ENCODE measurements at places on chromosomes 5 and 9. TPM values are rescaled to one million over a fixed set of nuclear protein-coding genes. Genes with fewer than 3 reads are reported as not detected.
A peak's percentile ranks its signal among the peaks of the same experiment; 100 is the strongest.

GRCh38 chr9:38681747-38682227 is 38.1 kb downstream of the FAM240B start:
- DNase-seq: no peak

DNA sequence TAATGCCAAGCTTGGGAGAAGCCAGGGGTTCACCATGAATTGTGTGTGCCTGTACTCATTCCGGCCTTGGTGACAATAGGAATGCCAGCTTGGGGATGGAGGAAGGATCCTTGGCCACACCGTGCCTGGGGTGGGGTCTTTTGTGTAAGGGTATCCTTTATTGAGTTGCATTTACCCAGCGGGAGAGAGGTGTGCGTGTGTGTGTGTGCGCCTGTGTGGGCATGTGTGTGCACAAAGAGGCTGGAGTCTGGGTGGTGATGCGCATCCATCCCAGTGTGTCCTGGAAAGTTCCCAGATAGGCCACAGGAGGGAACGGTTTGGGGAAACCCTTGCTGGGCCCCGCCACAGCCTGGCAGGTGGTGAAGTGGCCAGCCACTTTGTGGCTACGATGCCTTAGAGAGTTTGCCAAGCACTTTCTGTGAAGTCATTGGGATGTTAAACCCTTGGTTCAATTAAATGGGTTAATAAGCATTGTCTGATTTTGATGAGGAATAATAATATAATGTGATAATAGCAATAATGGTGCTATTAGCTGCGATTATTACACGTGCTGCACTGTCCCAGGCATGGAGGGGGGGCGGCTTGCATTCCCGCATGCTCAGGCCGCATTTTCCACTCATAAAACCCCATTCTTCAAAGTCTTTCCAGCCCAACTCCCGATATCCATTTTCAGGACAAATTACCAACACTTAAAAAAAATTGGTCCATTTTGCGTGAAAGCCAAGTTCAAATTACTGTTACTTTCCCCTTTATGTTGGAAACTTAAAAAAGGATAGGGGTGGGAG is 13.7 kb downstream of the PITX1 start:
- DNase-seq: peak; percentile 67

- no peak for DNase-seq
These were observed 71.3 kb downstream of the TMC1 start for GRCh38 chr9:72592502-72593403.

DNA sequence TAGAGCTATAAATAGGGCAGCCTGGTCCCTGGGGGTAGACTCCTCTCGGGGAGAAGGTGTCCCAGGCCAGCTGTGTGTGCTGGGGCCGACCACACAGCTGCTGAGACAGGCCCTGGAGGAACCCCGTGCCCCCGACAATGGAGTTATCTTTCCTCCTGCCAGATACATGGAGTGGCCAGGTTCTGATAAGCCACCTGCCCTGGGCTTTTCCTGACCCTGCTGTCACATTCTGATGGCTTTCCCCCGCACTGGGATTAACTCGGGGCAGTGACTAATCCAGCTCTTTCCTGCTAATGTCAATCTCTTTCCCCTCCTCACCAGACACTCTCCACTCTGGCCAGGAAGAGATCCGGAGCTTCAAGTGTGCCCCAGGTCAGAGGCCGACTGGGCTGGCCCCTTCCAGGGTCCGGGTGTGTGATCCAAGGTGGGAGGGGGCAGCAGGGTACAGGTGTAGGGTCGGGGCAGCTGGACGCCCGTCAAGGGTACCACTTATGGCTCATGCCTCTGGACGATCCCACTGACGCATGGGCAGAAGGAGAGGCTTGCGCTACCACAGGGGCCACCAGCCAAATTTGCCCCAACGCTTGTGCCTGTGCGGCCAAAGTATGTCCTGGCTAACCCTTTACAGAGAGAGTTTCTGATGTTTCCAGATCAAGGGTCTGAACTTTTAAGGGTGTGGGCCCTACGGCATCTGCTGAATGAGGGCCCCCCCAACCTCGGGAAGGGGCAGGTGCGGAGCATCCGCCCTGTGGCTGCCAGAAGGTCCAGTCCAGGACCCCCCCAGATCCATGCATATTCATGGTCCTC is 20.6 kb upstream of the COL5A1 start:
- DNase-seq: peak; percentile 51

DNA sequence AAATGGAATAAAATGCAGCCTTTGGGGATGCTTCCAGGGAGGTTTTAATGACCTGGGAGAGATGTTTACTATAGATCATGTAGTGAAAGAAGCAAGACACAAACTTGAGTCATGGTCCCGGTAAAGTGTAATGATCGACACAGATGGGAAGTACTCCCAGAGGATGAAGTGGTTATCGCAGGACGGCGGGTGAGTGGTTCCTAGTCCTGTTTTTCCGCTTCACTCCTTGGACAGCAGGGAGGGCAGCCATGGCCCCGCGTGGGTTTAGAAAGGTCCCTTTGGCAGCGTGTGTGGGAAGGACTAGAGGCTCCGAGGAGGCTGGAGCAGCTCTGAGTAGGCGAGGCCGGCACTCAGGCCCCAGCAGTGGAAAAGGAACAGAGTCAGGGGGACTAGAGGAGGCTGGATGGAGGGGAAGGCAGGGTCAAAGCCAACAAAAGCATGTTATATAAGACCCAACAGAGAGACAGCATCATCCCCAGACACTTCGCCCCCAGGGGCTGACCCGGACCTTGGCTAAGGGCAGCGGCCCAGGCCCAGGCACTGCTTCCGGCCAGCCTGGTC is 49.2 kb upstream of the STXBP1 start:
- no peak for DNase-seq

DNA sequence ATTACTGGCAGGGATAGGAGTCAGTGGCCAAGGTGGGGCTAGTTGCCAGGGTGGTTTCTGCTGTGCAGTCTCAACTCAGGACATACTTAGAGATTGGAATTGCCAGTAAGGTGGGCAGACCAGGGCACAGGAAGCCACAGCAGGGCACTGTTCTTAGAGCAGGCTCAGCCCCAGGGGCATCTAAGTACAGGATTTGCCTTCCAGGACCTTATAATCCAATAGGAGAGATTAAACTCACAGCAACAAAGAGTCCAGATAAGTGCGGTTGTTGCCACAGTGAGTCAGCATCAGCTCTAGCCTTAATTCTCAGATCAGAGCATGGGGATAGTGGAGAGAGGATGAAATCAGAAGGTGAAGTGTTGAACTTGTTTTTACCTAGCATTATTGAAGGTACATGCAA is 265.8 kb upstream of the TRPC7 start:
- DNase-seq: no peak

GRCh38 chr9:7963026-7963425 is 163.4 kb upstream of the DMAC1 start:
- no peak for DNase-seq

GRCh38 chr9:136020206-136020605 is 59.0 kb upstream of the UBAC1 start:
- peak; percentile 41 for DNase-seq

DNA sequence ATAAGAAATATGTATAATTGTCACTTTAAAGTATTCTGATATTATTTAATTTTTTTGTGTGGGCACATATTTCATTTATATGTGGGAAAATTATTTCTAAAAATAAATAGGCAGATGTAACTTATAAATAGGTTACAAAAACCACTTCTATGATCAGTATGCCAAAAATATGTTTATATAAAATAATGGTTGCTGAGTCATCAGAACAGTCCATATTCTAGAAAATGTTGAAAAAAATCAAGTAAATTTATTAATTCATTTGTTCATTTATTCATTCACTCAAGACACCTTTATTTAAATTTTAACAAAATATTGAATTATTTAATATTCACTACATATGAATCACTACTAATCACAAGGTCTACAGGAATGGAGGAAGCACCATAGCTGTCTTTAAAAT is 1387.3 kb upstream of the C9orf72 start:
- no peak for DNase-seq

GRCh38 chr5:146828385-146828784 is 50.2 kb downstream of the PPP2R2B start:
- no peak for DNase-seq

GABRA6 gene
- total RNA-seq: not detected

CDX1 gene
- total RNA-seq: 0.16 TPM

CA9 gene
- 0.48 TPM for total RNA-seq

RGS14 gene
- total RNA-seq: 4.3 TPM

TMEM215 gene
- total RNA-seq: not detected

C5orf58 gene
- not detected for total RNA-seq

FAM120A gene
- 116 TPM for total RNA-seq

LPCAT1 gene
- 14.7 TPM for total RNA-seq

Data from cardiac septum (tissue), 1 donor.